ENCODE measurements at places on chromosomes 5 and 9. TPM values are rescaled to one million over a fixed set of nuclear protein-coding genes. Genes with fewer than 3 reads are reported as not detected.

Gene PCDHB6
- 3.7 TPM for polyA plus RNA-seq

Gene HCN1
- polyA plus RNA-seq, result 0.03 TPM

Gene PRDM9
- not detected for polyA plus RNA-seq

Gene PDGFRB
- polyA plus RNA-seq, result 133 TPM

Gene PTGDS
- polyA plus RNA-seq, result 3.8 TPM

Gene IL4
- not detected for polyA plus RNA-seq

Gene IL13
- polyA plus RNA-seq, result not detected

Gene PCDHA9
- not detected for polyA plus RNA-seq

Gene SLC46A2
- not detected for polyA plus RNA-seq

Gene CAMK4
- 6.8 TPM for polyA plus RNA-seq

Gene ZNF879
- 7.0 TPM for polyA plus RNA-seq

Gene PCDHGB3
- polyA plus RNA-seq, result 2.4 TPM

- no peak for DNase-seq
These were observed 52.0 kb downstream of the ITGA2 start for GRCh38 chr5:53041071-53041692.

DNA sequence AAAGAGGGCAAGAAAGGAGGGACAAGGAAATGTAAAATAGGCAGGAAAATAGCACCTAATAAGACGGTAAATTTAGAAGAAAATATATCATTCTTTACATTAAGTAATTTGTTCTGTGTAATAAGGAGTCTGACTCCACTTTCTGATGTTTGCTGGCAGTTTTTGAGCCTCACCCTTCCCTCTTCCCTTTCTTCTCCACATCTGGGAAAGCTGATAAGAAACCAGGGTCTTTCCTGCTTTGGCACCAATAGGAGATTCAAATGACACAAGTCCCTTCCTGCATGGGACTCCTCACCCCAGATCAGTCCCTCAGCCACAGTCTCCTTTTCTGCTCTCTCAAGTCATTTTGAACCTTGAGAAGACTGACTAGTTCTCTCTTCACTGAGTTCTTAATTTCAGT lies 31.2 kb upstream of the LECT2 start:
- no peak for DNase-seq

- no peak for DNase-seq
These were observed 220.0 kb downstream of the TSSK1B start for GRCh38 chr5:113214606-113215323.

DNA sequence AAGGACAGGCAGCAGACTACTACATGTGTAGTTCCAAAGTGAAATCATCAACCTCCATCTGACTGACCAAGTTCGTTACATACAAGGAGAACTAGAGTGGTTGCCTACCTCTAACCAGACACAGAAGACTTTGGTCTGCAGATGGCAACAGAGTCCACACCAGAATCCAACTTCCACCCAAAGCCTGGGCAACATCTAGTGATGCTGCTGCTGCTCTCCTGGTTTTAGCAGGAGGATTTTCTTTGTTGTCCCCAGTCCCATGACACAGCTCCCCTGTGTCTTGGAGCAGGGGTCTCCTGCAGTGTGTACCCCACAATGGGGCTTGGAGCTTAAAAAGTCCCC lies 46.4 kb upstream of the APC start:
- DNase-seq, result no peak

GRCh38 chr5:75322066-75322465 lies 15.0 kb upstream of the HMGCR start:
- DNase-seq, result no peak

DNA sequence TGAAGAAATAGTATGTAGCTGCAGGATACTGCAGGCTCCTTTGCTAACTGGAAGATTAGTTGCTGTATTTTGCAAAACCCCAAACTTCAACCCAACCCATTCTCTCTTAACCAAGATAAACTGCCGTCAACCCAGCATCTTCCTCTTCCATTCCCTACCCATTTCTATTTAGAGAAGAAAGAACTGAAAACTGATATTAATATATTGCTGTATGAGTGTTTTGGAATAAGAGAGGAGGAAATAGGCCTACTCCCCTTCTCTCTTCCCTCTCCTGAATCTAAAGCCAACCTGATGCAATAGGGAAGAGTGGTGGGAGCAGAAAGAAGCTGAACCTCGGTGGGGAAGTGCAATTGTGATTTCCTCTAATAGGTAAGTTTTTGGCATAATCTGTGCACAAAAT lies 83.7 kb downstream of the TMEM215 start:
- no peak for DNase-seq

DNA sequence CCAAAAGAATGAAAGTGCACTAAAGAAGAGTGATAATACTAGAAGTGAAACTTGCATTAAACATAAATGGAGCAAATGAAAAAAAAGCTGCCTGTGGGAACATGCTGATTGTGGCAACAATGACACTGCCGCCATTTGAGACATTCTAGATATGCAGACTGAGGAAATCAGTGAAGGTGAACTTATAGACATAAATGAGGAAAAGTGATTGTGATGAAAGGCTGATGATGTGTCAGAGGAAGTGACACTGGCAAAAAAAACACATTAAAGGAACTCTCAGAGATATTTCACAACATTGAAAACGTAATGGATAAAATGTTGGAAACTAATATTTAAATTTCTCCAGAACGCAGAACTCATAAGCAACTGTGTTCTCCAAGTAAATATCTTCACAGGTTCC lies 1.2 kb downstream of the ERCC8 start:
- DNase-seq, result no peak

DNA sequence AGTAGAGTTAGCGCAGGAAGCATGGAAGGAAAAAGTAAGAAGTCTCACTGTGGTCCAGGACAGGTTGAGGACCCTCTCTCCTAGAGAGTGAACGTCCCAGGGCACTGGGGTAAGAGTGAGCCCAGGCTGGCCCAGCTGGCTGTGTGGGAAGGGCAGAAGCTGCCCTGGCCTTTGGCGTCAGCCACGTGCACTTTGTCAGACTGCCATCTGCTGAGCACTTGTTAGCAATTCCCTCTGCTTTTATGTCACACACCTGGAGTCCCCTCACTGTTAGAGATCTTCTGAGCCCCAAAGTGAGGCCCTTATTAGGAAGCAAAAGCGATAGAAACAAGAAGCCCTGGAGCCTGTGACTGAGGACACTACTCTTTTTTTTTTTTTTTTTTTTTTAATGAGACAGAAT lies 79.1 kb downstream of the UGCG start:
- no peak for DNase-seq

DNA sequence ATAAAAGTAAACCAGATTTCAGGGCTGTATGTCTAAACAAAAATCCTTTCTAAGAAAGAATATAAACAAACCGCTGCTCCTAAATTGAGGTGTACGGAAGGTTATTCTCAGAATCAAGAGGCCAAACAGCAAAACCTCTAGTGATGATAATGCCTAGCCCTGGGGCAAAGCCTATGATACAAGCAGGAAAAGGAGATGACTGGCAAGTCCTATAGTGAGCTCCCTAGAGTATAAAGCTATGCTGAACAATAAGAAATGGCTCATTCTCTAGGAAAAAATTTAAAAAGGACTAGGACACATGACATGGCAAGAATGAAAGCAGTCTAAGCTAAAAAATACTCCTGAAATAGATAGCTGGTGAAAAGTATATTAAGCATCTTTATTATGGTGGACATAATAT lies 187.1 kb downstream of the BNC2 start:
- no peak for DNase-seq

DNA sequence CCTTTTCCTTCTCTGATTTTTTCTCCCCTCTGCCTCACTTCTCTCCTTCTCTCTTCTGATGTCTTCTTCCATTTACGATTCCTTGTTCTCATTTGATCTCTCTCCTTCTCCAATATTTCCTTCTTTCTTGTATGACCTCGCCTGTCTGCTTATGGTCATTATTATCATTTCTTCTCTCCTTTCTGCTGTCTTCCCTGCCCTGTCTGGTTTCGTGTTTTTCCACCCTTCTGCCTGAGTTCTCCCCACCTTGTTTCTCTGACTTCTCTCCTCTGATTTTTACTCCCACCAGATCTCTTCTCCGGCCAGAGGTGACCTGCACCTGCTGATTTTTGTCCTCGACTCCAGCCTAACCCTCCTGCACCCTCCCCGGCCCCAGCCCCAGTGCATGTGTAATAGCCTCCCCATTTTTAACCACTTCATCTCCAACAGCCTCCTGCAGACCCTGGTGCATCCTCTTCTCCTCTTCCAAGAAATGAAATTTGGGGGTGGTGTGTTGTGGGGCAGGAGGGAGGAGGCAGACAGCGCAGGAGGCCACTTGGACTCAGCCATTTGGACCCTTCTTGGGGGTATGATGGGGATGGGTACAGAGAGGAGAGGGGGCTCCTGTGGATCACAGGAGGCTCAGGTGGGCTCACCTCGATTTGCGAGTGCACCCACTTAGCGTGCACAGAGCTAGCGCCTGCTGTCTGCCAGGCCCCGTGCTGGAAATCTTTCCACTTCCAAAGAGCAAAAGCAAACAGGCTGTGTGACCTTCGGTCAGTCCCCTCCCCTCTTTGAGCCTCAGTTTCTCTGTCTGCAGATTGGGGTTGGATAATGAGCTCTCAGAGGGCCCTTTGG lies 32.5 kb downstream of the GSN start:
- DNase-seq, result no peak

- DNase-seq, result no peak
These were observed 59.8 kb upstream of the SNX2 start for GRCh38 chr5:122715095-122715494.

DNA sequence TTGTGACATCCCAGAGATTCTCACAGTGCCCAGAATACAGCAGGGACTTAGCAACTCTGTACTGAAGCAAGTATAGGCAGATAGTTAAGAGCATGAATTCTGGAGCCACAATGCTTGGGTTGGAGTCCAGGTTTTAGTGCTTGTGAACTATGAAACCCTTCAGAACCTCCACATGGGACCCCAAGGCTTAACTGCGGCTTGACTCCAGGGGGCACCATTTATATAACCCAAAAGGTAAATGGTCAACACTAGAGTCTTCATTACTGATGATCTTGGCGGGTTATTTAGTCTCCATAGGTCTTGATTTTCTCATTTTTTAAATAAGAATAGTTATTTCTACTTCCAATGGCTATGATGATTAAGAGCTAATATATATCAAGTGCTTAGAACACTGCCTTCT lies 390.3 kb downstream of the TAF11L14 start:
- DNase-seq, result no peak

- no peak for DNase-seq
These were observed 56.5 kb downstream of the SPOCK1 start for GRCh38 chr5:137442660-137443059.

DNA sequence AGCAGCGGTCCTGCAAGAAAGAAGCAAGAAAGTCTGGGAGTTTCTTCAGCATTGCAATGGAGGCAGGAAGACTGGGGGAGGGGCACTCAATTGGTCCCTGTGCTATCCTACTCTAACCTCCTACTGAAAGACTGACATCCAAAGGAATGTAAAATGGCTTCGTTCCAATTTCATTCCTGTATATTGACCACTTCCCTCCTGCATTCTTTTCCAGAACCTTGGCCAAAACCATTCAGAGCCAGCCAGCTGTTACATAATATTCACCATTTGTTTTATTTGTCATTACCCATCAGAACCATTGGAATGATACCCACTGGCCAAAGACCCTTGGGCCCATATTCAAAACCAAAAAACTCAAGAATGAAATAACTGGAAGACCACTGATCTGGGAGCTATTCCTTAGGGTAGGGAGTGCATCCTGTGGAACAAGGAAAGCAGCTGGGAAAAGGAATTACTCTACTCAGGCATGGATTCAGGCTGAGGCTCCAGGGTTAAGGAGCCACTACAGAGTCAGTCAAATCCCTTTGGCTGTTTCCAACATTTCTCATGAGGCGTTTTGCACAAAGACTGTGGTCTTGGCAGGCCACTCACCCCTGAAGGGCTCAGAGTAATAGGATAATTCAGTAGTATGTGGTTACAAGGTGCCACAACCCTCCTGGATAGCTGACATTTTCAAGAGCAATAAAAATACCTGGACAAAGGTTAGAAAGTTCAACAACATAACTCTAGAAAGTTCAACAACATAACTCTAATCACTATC lies 148.7 kb upstream of the SLC1A3 start:
- no peak for DNase-seq

DNA sequence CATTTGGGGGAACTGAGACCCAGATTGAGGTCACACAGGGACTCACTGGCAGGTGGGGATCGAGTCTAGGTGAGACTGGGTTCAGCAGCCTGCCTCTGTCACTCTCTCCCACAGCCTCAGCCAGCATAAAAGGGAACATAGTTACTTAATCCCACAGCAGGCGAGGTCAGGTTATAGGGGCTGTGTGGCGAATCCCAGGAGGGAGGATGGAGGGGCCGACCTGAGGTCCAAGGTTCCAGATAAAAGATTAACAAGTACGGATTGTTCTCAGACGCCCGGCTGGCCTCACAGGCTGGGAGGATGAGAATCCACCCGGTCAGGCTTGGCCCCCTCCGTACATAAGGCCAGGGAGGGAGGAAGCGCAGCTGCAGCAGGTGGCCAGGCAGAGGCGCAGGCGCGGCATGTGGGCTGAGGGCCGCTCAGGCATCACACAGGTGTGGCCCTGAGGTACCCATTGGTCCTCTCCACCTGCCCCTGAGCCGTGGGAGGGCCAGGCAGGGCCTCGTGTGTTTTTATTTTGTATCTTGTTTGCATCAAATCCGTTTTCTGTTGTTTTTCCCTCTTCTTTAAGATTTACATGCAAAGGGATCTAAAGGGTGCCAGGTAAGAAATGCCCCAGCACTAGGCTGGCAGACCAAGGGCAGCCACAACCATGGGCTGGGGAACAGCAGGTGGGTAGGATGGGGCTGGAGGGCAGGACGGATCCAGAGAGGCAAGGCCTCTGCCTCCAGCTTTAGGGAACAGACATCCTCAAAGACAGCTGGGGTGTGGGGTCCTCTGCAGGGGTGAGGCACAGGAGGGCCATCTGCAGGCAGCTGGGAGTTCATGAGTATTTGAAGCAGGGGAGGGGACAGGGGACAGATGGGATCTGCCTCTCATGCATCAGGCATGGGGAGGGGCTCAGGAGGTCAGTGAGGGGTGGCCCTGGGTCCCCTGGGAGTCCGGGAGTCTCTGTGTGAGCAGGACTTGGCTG lies 3.6 kb downstream of the SUSD3 start:
- no peak for DNase-seq

DNA sequence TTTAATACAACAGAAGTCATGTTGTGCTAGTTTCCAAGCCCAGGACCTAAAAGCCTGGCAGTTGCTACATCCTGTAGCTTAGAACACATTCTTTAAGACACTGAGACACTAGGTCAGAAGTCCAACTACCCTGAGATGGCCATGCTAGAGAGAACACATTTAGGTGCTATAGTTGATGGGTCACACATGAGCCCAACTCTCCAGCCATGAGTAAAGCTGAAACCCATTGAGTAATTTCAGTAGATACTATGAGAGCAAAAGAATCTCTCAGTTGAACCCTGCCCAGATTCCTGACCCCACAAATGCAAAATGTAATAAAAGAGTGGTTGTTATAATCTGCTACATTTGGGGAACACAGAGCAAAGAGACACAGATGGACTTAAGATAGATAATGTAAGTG lies 164.4 kb downstream of the SEMA5A start:
- DNase-seq, result no peak

DNA sequence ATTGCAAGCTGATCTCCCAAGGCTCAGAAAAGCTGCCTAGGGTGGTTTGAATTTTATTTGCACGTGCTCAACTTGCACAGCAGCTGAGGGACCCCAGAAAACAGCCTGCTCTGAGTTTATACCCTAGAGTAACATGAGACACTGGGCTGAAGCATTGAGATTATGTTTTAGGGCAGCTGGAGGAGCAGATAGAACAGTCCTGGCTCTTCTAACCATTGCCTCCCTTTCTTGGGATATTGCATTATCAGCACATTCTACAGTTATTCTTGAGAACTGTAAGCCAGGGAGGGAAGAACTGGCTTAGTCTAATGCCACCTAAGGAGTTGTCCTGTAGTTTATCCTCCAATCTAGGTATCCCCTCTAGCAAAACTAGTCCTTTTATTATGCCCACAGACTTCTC lies 10.3 kb downstream of the SMC2 start:
- no peak for DNase-seq
